ENCODE measurements at places on chromosomes 11 and 22.

GRCh38 chr11:6719576-6719975 lies 36.4 kb upstream of the MRPL17 start:
- no peak for DNase-seq

- no peak for DNase-seq
Measured at GRCh38 chr11:96960476-96960875, 570.7 kb downstream of the JRKL start.

- DNase-seq, result no peak
Measured at GRCh38 chr11:1118755-1119603, 38.8 kb upstream of the MUC5AC start.

GRCh38 chr11:47499161-47499560 lies 50.2 kb upstream of the RAPSN start:
- no peak for DNase-seq

GRCh38 chr22:46038516-46039430 lies 61.8 kb upstream of the WNT7B start:
- DNase-seq, result no peak

DNA sequence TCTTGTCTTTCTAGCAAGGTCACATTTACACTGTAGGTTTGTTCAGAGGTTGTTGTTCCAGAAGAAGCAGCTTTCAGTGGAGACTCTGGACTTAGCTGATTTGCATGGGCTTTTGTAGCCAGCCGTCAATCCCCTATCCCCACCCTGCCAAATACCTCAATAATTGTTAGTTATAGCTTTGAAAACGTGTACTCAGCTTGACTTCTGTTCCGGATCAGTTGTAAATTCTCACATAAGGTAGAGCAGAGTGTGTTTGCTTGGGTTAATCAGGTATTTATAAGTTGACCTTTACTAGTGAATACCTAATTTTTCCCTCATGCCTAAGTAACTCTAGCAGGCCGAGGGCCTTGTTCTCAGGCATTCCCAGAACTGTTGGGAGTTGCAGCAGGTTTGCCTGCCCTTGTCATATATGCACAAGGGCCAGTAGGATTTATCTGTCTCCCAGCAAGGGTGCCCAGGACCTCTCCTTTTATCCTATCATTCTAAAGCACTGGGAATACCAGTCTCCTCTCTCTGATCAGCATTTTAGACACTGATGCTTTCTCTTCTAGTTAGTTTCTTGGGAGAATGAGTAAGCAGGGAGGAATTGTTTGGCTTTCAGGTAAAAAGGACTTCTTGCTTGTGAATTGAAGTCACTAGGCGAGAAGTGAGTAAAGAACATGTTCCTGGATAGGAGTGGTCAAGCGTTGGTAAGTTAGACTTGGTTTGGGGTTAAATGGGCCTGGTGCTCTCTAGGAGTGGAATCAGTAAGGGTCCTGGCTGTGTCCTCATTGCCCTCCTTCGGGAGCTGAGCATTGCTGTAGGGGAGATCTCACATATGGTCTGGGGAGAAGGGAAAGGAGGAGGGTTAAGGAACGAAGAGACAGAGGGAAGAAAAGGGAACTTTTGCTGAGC lies 22.1 kb downstream of the STIM1 start:
- DNase-seq, result no peak
